ENCODE measurements at places on chromosomes 7 and 10.
A peak's percentile ranks its signal among the peaks of the same experiment; 100 is the strongest.

DNA sequence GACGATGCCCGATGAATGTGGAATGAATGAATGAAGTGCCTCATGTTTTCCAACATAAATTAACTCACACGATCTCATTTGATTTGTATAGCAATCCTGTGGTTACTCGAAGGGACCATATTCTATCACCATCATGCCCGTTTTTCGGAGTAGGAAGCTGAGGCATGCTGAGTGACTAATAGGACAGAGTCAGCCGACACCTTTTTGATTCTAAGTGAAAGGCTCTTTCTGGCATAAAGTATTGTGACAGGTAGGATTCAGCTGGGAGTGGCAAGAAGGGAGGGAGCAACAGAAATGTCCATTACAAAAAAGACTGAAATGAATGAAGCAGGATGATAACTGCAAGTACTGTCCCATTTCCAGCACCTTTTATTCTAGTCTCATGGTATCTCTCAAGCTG lies 55.7 kb downstream of the KLRG2 start:
- DNase-seq = no peak

DNA sequence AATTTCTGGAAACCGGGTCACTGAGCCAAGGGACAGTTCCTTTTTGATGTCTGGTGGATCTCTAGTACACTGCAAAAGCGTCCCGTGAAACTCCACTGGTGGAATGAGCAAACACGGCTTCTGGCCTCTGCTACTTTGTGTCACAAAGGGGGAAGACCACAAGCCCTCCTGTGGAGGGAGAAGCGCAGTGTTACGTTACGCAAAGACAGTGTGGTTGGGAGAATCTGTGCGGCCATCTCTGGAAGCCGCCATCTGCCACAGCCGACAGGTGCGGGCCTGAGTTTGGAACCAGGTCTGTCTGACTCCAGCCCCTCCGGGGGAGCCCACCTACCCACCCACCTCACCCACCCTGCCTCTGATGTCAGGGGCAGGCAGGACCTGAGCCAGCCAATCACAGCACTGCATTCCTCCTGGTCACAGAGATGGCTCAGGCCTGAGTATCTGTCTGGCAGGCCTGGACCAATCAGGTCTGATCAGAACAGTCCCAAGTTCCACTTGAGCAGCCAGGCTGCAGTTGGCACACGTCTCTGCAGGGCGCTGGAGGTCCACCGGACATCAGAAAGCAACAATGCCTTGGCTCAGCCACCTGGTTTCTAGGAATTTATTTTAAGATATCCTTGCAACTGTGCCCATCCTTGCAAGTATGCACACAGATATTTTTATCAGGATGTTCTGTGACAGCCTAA lies 3.0 kb upstream of the CYP2W1 start:
- DNase-seq = no peak

DNA sequence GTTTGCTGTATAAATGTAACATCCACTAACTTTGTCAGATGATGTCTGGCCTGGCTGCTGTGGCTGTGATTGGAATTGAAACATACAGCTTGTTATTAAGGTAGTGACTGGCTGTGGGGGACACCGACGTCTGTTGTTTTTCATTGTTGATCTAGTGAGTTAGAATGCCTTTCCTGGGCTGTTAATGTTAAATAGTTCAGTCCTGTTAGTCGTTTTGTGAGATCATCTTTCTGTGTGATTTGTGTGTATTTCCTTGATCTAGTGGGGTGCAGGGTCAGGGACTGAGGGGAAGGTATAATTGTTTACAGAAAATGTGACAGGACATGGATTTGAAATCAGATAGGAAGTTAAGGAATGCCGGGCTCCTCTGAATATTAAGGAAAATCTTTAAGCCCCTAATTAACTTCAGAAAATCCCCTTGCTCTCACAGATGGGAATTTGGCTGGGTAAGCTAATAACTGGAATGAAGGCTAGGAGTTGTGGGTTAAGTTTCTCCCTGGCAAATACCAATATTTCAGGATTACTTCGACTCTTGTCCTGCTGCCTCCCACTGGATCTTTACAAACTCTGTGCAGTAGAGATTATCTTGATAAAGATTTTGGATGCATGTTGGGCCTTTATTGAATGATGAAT lies 163.1 kb downstream of the AUTS2 start:
- no peak for DNase-seq

GRCh38 chr10:124912101-124912886 lies 29.6 kb upstream of the ZRANB1 start:
- DNase-seq = no peak

DNA sequence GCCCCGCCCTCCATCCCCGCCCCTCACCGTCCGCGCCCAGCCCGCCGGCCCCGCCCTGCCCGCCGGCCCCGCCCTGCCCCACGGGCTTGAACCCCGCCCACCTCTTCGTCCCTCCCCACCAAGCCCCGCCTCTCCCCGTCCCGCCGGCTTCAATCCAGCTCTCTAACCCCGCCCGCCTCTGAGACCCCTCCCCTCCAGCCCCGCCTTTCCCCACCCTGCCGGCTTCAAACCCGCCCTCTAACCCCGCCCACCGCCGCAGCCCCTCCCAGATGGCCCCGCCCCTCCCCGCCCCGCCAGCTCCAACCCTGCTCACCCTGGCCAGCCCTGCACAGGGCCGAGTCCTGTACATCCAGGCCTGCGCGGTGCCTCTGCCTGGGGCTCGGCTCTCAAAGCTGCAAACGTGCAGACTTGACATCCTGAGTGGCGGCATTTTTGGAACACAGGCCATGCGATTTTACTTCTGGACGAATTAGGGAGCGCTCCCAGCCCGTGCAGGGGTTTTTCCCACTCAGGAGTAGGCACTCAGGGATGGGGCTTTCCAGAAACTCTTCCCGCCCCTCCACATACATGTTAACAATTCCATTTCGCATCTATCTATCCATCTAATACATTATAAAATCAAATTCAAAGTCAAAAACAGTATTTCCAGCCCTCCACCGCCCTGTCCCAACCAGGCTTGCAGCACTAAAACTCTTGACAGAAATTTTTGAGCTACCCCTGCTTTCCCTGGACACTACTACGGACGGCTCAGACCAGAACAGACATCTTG lies 477 bp upstream of the NMT2 start:
- DNase-seq = peak; percentile 98

DNA sequence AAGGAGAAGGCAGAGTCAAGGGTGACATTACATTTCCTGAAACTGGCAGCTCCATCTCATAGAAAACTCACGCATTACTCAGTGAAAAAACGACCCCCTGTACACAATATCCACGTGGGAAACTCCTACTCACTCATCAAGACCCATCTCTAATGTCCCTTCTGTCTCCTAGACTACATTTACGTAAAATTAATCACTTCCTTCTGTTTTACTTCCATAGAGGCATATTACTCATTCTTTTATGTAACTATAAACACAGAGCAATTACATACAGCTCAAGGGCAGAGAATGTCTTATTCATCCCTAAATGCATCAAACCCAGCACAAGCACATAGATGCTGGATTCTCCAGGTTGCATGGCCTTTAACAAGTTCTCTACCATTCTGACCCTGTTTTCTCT lies 281.8 kb downstream of the KCNMA1 start:
- DNase-seq = no peak

GRCh38 chr10:102814873-102815661 lies 22.1 kb downstream of the CYP17A1 start:
- no peak for DNase-seq

All from activated CD4-positive, alpha-beta T cell treated with anti-CD3 and anti-CD28 coated beads, Interleukin-10, Interleukin-2, amounts not matched to agents 100 ng/mL and 50 ng/mL, durations not matched to agents 16 hours and 8 hours (primary cell).